ENCODE measurements at places on chromosomes 11 and 22.

GRCh38 chr22:19178065-19178656 lies 375 bp downstream of the SLC25A1 start:
- DNase-seq = peak; percentile 58

GRCh38 chr11:2472428-2473186 lies 27.8 kb downstream of the KCNQ1 start:
- DNase-seq = no peak

DNA sequence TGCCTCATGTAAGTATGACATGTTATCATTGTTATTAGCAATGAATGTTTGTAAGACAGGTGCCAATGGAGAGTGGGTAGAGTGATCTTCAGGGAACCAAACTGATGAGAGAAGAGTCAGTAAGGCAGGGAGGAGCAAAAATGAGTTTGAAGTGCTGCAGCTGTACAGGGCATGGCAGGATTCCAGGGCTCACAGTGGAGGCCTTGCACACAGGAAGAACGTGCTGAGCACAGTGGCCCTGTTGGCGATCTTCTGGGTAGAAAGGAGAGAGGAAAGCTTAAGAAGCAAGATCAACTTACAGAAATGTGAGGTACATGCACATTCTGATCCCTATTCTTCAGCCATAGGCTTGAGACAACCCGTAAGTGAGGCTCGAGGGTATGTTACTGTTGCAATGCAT lies 219.3 kb upstream of the TMEM45B start:
- no peak for DNase-seq

GRCh38 chr11:62556875-62557631 lies 10.4 kb upstream of the AHNAK start:
- no peak for DNase-seq

- no peak for DNase-seq
These were observed 29.6 kb downstream of the AMPD3 start for GRCh38 chr11:10484461-10485180.

- DNase-seq = no peak
These were observed 249.3 kb downstream of the KIRREL3 start for GRCh38 chr11:126751242-126751641.

DNA sequence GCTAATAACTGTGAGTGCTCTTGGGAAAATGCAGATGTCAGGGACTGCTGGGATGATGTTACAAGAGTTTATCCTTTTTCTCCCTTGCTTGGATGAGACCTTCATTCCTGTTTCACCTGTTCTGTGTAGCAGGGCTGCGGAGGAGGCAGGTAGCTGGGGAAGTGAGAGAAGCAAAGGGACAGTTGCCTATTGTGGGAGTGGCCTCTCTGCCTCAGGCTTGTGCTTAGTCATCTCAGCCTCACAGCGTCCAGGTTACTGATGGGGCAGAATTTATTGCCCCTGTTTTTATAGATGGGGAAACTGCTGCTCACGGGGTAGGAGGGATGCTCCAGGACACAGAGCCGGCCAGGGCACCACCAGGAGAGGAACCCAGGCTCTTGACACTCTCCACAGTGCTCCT lies 1.7 kb downstream of the STX3 start:
- no peak for DNase-seq

GRCh38 chr22:41535244-41535643 lies 9.0 kb downstream of the POLR3H start:
- no peak for DNase-seq

- no peak for DNase-seq
These were observed 13.0 kb upstream of the MYEOV start for GRCh38 chr11:69280994-69281393.

DNA sequence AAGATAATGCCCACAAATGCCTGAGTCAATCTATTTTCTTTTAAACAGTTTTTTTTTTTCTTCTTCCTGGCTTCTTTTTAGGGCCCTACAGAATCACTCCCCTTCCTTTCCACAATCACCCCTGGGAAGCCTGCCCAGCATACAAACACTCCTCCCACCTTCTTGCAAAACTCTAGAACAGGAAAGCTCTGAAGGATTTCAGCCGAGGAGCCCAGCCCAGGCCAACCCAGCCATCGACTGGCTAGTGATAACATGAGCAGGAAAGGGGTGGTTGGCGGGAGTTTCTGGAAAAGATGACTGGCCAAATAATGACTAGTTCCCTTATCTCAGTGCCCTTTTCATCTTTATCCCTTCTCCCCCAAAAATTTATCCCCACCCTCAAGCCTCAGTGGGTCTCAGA lies 68.2 kb downstream of the USP35 start:
- no peak for DNase-seq

DNA sequence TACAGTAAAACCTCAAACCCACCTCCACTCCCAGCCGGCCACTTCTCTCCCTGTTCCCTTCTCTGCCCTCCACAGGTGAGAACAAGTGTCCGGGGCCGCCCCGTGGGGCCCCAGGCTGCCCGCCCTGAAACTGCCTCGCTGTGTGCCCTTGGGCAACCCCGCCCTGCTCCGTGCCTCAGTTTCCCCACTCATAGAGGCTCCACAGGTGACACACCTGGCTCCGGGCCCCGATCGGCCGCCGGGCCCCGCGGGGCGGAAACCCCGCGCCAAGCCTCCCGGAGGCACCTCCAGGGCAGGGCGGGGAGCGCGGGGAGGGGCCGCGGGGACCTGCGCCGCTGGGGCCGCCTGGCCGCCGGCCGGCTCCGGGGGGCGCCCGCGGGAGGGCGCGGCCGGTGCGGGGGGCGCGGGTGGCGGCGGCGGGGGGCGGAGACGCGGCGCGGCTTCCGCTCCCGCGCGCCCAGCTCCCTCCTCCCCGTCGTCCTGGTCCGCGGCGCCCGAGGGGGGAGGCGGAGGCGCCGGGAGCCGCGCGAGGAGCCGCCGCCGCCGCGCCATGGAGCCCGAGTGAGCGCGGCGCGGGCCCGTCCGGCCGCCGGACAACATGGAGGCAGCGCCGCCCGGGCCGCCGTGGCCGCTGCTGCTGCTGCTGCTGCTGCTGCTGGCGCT lies at the start of gene LRP5:
LRP5 (plus strand) TSS at position 475 of the 663 bp plus-strand sequence; CDS start at position 599, 124 bp downstream.
- DNase-seq = peak; percentile 70

DNA sequence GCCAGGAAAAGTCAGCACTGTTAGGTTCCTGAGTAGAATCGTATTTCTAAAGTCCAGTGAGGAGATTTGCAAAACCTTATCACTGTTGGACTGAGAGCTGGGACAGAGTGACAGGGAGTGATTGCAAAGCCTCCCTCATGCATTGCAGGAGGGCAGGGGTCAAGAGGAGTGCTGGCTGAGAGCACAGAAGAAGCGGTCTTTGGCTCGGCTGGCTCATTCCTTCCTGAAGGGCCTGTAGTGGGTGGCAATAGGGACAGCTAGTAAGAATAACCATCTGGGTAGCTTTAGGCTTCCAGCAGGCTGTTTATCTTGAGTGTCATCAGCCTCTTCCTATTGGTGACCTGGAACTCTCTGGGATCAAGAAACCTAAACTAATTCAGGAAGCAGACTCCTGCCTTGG lies 53.4 kb downstream of the CD44 start:
- no peak for DNase-seq

DNA sequence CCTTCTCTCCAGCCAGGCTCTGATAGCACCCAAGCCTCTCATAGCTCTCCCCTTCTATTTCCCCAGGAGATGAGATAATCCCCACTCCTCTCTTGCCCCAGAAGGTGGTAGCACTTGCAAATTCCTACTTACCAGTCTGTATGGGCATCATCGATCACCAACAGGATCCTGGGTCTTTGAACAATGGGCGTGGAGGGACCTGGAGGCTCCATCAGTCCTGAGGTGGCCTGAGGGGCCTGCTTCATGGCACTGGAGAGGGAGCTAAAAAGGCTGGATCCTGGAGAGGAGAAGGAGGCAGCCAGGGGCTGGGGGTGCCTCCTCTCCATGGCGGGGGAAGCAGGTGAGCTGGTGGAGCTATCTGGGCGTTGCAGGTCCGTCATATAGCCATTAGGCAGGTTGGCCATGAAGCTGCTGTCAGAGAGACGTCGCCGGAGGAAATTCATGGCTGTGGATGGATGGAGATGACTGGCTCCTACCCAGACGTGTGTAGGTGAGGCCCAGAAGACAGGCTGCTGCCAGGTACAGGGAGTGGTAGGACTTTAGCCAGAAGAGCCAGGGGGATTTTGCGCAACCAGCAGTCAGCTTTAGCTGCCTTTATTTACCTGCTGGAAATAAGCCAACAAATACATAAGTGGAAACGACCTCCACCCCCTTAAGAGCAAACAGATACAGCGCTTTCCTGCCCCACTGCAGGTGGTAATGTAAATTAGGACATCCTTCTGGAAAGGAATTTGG lies 51.8 kb downstream of the SYN3 start:
- no peak for DNase-seq

GRCh38 chr22:45948081-45948648 lies 28.8 kb downstream of the WNT7B start:
- DNase-seq = no peak

DNA sequence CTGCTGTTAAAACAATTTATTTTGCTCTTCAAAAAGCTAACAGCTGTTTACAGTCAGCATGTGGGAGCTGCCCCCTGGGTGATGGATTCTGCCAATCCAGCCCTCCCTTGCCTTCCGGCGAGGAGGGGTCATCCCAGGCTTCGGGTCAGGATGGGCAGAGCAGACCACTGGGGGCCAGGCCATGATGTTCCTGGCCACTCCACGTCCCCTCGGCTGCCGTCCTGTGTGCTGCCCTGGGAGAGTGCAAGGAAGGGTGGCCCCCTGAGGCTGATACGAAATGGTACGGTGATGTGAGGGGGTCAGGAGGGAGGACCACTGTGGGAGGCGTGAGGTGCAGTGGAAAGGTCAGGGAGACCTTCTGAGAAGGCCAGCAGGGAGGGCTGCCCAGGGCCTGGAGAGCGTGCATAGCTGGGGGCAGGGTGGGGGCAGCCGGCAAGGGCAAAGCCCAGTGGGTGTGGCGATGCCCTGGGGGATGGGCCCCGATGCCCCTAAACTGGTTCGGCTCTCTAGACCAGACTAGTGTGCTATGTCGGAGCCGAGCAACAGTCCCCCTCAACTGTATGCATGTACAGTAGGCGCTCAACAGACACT lies 41.3 kb downstream of the RTN4R start:
- DNase-seq = no peak

- DNase-seq = no peak
These were observed 1.6 kb upstream of the PHLDA2 start for GRCh38 chr11:2930704-2931419.

GRCh38 chr11:132171031-132171430 lies 800.6 kb downstream of the NTM start:
- no peak for DNase-seq

GRCh38 chr11:33390944-33391892 lies 134.0 kb downstream of the HIPK3 start:
- no peak for DNase-seq

DNA sequence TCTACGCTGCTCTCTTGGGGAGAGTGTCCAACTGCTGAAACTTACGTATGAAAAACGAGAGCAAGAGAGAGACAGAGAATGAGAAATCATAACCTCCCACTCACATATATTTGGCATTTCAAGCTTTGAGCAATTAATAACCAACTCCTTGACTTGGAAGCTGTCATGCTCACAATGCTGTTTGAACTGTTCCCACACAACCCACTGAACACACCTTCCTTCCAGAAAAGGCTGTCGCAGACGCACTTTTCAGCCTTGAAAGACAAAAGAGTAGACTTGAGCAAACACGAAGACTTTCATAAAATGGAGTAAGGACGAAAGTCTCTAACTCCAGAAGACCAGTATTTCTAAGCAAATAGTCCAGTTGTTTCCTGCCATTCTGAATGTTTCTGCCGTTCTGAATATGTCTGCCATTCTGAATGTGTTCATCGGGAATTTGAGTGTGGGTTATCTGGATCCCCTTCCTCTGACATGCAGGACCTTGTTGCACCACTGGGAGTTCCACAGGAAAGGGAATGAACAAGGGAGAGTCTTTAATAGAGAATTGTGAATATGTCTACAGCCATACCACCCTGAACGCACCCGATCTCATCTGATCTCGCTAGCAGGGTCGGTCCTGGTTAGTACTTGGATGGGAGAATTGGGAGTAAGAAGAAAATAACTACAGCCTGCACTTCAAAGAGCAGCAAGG lies 86.2 kb upstream of the BARX2 start:
- no peak for DNase-seq

DNA sequence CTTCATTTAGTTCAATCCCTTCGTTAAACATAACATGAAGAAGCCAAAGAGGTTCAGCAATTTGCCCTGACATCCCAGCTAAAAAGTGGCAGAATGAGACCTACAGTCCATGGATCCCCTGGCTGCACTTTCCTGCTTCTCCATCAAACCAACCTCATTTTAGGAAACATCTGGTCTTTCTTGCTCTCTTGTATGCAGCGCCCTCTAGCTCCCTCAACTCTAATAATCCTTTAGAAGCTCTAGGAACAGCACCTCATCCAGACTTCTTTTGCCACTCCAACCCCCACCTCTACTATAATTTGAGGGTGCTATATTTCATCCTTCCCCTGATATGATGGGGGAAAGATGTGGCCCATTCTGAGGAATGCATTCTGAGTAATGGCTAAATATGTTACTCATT lies 7.4 kb downstream of the CNTF start:
- no peak for DNase-seq

- no peak for DNase-seq
These were observed 1405.6 kb upstream of the TENM4 start for GRCh38 chr11:80846442-80846841.

DNA sequence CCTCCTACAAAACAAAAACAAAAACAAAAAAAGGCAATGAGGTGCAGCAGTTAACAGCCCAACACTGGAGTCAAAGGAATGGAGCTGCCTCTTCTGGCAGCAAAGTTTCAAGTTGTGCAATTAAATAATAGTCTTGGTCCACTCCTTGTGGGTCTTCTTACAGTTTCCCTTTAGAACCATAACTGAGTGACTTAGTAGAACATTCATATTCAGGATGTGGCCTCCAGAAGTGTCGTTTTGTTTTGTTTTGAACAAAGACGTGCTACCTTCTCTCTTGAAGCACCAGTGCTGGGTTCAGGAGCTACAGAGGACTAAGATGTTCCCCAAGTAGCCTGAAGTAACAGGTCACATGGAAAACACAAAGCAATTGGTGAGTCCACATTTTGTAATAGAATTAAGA lies 2.0 kb upstream of the JAML start:
- DNase-seq = no peak

DNA sequence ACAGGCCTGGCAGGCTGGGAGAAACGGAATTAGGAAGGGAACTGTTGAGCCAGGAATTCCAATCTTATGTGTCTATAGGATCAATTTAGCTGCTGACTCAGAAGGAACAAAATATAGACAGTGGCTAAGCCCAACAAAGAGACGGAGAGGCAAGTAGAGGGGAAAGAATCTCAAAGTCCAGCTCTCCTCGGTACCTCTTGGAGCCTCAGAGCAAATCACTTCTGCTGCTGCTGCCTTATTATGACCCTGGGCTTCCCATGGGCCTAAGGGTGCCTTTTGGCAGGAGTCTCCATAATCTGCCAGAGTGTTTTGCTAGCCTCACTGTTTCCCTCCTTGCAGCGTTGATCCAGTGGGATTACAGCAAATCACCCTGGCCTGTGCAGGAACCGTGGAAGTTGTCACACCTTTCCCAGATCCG lies 31.7 kb downstream of the PAX6 start:
- no peak for DNase-seq

DNA sequence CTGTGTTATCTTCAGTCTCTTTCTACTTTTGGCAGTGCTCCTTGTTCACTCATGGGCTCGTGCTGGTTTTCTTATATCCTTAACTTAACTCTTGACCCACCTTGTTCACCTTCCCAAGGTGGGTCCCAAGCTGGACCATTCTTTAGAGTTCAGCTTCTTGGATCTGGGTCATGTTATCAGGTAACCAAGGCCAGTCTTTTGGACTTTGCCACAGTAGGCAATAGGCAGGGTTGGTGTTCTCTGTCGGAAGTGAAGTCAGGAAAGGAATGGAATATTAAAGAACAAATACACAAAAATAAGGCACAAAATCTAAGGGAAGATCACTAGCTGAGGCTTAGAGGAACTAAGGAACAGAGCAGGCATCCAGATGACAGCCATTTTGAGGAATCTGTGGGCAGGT lies 202.7 kb downstream of the ARHGAP42 start:
- DNase-seq = no peak

GRCh38 chr11:94975599-94975998 lies 2.1 kb downstream of the KDM4D start:
- no peak for DNase-seq
